Left hindlimb (tissue), 1 donor: ENCODE measurements at places on chromosomes 13 and 19.

DNA sequence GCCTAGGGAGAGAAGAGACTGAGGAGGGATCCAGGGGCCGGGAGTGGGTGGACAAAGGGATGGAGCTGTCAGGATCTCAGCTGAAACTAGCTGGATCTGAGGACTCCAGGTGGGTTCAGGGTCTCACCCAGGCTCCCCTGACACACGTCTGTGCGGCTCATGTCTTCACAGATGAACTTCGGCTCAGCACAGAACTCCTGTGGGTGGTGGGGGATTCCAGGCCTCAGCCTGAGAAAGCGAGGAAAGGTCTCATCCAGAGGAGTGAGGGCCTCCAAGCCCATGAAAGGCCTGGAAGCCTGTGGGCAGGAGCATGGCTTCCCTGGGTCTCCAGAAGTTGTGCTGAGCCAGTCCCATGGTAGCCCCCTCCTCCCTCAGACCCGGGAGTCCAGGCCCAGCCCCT lies 1.4 kb downstream of the CAPN12 start:
- DNase-seq = no peak

DNA sequence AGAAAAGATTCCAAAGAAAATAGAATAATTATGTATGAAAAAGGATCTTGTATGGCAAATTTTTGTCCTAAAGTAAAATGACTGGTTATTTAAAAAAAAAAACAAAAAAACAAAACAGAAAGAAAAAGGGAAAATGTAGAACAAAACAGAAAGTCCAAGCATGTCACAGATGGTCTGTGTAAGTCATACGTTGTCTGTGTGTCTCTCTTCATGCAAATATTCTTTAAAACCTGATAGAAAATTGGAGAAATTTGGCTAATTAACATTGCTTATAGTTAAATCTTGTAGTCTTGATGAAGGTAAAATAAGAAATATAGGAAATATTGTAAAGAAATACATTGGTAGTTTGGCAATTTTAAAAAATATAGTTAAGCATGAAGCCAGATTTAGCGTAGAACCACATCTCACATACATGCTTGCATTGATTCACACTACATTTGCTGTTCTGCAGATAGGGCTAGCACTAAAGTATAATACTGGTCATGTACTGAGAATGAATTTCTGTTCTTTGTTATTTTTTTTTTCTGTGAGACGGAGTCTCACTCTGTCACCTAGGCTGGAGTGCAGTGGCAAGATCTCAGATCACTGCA lies 58.4 kb downstream of the SPRYD7 start:
- no peak for DNase-seq

GRCh38 chr13:44620057-44620456 lies 43.9 kb upstream of the TSC22D1 start:
- DNase-seq = no peak

DNA sequence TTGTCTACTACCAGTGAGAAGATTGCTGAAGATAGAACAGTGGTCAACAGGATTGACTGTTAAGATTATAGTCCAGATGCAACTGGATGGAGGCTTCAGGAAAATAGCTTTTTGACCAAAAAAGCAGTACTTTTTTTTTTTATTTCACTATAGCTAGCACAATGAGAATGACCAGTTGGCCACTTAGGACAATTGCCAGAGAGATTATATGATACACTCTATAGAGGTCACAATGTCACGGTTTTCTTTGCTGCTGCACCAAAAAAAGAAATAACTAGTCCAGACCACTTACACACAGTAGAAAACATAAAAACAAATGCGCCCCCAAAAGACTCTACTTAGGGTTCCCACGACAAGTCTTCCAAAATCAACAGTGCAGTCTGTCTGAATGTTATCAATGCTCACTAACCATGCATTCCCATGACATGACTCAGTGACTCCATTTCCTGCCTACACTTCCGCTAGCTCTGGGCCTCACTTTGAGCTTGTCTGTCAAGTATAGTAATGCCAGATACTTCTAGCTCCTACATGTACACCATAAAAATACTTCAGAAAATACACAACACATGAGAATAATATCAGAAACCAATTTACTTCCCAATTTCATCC lies 209.1 kb upstream of the STARD13 start:
- DNase-seq = no peak

DNA sequence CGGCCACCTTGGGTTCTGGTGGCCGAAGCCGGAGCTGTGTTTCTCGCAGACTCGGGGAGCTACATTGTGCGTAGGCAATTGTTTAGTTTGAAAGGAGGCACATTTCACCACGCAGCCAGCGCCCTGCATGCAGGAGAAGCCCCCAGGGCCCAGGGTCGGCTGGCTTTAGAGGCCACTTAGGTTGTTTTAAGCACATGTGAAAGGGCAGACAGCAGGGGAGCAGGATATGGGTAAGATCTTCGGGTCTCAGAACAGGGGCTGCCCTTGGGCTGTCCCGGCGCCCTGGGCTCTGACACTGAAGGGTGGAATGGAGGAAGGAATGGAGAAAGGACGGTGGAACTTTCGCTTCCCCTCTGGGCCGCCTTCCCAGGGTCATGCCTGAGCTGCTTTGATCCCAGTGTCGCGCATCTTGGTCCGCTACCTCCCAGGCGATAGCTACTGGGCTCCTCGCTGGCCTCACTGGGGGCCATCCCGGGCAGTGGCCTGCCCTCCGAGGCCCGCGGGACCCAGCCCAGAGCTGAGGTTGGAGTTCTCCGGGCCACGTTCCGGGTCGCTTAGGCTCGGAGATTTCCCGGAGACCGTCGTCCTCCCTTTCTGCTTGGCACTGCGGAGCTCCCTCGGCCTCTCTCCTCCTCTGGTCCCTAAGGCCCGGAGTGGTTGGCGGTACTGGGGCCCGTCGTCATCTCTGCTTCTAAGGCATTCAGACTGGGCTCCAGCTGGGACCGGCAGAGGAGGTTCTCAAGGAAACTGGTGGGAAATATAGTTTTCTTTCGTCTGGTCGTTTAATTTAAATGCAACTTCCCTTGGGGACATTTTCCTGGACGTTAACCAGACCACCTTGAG lies 4.3 kb upstream of the POU4F1 start:
- no peak for DNase-seq

- DNase-seq = no peak
Observed at GRCh38 chr13:85806553-85807175, 7.4 kb upstream of the SLITRK6 start.

DNA sequence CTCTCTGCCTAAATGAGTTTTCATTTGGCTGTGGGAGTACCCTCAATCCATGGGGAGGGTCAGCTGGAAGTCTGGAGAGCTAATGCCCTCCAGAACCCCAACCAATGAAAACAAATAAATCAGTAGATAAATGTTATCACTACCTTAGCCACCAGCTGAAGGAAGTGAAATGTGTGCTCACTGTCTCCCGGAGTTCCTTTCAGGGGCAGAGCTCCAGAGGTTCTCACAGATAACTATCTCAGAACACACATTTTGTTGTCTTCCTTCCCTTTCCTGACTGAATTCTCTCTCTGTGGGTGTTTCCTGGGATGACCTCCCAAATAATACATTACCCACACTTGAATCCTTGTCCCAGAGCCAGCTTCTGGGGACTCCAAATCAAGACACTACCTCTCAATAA lies 779.6 kb downstream of the DIAPH3 start:
- no peak for DNase-seq

DNA sequence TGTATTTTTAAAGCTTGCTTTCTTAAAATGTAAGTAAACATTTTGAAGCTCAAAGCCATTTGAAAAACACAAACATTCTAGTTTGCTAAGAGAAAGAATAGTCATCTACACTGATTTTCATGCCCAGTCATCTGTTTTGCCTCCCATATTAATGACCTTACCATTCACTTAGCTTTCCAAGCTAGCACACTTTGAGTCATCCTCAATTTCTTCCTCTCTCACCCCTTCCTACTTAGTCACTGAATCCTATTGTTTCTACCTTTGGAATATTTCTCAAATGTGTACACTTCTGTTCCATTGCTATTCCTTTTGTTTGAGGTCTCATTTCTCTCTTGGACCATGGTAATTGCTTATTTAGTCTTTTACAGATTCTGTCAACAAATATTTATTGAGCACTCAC lies 7.3 kb upstream of the HS6ST3 start:
- DNase-seq = no peak

- no peak for DNase-seq
Observed at GRCh38 chr19:30649934-30650614, 277.9 kb downstream of the ZNF536 start.

DNA sequence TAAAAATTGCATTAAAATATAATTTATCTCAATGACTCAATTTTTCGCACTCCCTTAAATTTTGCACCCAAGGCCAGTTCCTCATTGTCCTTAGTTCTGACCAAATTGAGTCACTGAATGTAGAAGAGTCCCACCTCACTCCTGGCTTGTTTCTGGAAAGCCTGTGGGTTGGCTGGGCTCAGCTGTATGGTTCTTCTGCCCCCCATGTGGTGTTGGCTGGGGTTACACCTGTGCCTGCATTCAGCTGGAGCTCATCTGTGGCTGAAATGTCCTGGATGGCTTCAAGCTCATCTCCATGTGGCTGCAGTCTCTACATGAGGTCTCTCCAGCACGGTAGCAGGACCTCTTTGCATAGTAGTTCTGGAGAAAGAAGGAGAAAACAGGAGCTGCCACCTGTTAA lies 7.2 kb upstream of the IRGC start:
- DNase-seq = no peak

DNA sequence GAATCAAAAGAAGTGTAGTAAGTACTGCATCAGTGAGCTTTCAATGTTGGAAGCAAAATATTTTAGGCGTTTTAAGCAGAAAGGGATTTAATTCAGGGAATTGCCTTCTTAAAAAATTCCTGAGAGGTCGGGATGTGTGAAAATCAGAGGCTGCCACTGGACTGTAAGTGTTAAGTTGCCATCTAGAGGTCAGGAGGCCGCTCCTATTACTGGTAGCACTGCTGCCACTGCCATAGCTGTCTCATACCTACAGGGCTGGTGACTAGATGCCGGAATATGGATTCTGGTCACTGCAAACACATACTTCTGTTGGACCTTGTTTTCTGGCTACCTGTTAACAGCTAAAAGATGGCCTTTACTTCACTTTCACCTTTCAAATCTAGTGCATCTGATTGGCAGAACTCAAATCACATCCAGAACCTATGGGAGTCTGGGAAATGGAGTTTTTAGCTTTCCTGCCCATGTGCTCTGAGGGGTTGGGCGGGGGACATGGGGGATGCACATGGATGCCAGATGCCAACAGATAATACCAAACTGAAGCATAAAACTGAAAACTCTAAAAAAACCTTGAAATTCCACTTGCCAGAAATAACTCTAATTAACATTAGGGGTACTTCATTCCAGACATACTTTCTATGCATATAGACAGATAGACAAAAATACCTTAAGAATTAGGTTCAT lies 29.8 kb downstream of the DGKH start:
- DNase-seq = no peak

GRCh38 chr19:35080613-35081170 lies 34.9 kb upstream of the FXYD3 start:
- no peak for DNase-seq

DNA sequence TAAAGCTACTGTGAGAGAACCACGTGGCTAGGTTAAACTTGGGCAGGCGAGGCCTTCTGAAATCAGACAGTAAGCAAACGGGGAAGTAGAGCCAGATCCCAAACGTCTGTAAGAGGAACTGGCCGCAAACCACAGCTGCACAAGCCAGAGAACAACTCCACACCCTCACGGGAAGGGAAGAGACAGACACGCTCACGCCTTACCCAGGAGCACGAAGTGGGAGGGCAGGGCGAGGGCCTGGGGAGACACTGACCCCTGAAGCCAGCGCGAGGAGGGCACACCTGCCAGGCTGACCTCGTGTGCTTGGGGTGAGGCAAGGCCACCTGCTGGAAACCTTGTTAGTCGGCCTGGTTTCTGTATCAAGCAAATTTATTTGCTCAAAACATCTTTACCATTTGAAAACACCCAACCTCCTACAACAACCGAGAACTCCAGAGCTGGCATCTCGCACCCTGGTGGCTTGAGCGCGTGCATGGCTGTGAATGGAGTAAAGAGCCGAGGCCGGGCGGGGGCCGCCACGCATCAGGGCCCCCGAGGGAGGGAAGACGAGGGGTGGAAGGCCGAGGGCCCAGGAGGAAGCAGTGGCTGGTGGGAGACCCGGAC lies 7.3 kb downstream of the POLR2E start:
- no peak for DNase-seq

DNA sequence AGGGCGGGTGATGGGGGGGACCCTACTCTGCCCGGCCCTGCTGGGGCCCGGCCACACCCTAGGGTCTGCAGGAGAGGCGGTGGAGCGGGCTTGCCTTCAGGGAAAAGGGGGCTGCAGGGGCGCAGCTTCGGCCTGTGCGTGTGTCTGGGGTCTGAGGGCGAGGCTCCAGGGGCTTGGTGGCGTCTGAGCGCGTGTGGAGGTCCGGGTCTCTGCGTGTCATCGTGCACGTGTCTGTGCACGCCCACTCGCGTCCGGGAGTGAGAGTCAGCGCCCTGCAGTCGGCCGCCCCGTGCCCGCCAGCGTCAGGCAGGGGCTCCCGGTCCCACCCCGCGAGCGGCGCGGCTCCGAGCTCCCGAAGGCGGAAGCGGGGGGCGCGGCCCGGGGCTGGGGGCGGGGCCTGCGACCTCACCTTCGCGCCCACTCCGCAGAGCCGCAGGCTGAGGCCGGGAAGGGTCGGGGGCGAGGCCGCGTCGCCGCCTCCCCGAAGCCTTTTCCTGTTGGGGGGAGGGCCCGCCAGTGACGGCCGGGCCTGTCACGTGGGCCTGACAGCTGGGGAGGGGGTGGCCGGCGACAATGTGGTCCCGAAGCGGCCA lies at the start of gene ARHGAP45:
Gene ARHGAP45, plus strand, starts transcription at position 420 of the 593 bp plus-strand sequence. CDS start 239 bp downstream, outside the sequence.
- DNase-seq = no peak

- no peak for DNase-seq
Observed at GRCh38 chr19:28020619-28021258, 1192.2 kb downstream of the UQCRFS1 start.

- DNase-seq = no peak
Observed at GRCh38 chr13:53238261-53238660, 209.6 kb downstream of the OLFM4 start.

GRCh38 chr13:96966415-96967102 lies 27.7 kb downstream of the OXGR1 start:
- DNase-seq = no peak

- DNase-seq = no peak
Observed at GRCh38 chr19:41445575-41445974, 2.6 kb downstream of the ERICH4 start.

- no peak for DNase-seq
Observed at GRCh38 chr19:55478364-55478763, 1.9 kb downstream of the ZNF628 start.

- DNase-seq = no peak
Observed at GRCh38 chr19:57566396-57567265, 7.0 kb upstream of the ZNF550 start.

- DNase-seq = no peak
Observed at GRCh38 chr13:29081036-29081435, 260.9 kb downstream of the MTUS2 start.

DNA sequence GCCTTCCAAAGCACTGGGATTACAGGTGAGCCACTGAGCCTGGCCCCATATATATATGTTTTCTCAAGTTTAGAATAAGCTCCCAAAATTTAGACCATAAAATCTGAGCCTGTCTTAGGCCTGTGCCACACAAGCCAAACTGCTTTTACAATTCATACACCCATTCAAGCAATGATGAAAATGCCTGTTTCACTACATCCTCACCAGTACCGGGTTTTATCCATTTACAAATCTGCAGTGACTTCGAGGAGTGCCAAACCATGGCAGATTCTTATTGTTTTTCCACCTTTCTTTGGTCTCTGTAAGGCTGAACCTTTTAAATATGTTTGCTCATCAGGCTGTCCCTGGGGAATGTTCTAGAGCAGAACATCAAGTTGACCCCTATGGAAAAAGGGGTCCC lies 9.6 kb upstream of the NFIC start:
- DNase-seq = no peak

GRCh38 chr13:77810878-77811277 lies 107.8 kb downstream of the EDNRB start:
- no peak for DNase-seq

GRCh38 chr13:106709522-106709921 lies 141.6 kb upstream of the ARGLU1 start:
- no peak for DNase-seq

- DNase-seq = no peak
Observed at GRCh38 chr13:48624858-48625257, 28.9 kb upstream of the CYSLTR2 start.
